ENCODE measurements at places on chromosomes 6 and 20.

GRCh38 chr20:58268421-58268821 is 40.0 kb upstream of the ANKRD60 start:
- DNase-seq: no peak

- peak; percentile 6 for DNase-seq
These were observed 245.1 kb downstream of the FOXA2 start for GRCh38 chr20:22339091-22339881.

DNA sequence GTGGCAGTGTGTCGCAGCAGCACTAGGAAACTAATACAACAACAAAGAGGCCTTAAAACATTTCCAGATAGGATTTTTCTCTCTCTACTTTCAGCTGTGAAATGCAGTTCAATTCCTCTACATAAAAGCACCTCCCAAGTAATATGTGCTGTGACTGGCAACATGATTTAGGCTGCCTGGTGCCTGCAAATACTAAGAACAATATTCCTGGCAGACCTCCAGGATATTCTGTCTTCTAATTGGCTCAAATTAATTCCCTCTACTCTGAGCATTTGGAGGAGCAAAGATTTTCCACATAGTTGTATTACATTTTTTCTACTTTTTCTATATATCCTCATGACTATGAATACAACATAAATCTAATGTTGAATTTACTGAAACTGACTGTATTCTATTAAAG is 33.2 kb downstream of the SCGN start:
- DNase-seq: no peak

DNA sequence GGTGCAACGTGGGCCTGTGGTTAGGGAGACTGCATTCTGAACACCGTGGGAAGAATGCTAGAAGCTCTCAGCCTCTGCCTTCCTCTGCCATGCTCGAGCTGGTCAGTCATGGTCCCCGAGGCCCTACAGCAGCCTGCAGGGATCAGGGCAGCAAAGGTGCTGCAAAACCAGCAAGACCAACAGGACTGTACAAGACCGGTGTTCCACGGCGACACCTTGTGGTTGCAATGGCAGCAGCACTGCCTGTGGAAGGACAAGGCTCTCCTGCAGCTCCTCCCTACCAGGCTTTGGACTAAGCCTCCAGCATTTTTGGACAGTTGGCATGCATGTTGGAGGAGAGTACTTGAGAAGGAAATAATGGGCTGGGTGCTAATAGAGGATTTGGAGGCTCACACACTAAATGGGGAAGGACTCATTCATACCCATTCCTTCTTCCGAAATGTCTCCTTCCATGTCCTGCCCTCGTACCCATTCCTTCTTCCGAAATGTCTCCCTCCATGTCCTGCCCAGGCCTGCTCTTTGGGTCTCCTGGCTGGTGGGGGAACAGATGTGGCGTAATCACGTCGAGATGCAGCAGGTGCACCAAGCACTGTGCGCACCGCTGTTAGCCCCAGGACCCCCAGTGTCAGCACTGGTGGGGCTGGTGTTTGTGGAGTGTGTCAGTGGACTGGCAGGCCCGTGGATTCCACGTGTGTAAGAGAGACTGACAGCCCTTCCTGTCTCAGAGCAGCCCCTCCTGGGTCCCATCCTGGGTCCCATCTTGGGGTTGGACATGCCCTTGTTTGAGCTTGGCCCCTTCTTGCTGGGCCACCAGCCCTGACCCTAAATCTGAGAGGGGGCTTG is 18.6 kb upstream of the MYT1 start:
- no peak for DNase-seq
